ENCODE measurements at places on chromosomes 5 and 9.

DNA sequence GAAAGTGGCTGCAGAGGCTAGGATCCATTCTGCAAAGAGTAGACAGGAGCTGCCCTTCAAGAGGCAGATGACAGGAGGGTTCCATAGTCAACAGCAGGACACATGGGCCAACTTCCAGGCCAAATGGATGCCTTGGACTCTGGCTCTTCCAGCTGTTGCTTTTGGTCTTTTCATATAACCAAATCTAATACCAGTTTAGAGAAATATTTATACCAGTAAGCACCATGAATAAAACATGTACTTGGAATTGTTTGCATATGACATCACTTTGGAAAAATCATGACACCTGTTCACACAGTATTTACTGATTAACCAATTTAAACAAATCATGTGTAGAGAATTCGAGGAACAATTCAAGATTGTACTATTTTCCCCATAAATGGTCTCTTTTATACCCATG lies 481.3 kb downstream of the DMRT2 start:
- no peak for DNase-seq

DNA sequence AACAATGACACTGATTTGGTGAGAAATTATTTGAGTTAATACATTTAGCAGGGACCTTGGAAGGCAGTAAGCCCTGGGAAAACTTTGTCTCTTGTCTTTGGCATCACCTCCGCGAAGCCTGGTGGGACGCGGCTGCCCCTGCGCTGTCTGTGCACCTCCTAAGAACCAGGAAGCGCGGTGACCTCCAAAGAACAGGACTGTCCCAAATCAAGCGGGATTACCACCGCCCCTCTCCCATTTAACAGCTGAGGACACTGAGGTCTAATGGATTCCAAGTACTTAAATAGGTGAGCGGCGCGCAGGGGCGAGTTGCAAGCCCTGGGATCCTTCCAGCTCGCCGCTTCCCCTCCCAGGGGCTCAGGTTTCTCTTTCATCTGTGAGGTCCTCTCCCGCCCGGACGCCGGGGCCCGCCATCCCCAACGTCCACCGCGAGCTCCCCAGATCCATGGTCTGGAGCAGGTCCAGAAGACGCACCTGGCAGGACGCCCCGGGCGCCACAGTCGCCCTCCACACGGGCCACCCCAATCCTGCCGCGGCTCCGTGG lies 432 bp downstream of the STARD4 start:
- DNase-seq = no peak

DNA sequence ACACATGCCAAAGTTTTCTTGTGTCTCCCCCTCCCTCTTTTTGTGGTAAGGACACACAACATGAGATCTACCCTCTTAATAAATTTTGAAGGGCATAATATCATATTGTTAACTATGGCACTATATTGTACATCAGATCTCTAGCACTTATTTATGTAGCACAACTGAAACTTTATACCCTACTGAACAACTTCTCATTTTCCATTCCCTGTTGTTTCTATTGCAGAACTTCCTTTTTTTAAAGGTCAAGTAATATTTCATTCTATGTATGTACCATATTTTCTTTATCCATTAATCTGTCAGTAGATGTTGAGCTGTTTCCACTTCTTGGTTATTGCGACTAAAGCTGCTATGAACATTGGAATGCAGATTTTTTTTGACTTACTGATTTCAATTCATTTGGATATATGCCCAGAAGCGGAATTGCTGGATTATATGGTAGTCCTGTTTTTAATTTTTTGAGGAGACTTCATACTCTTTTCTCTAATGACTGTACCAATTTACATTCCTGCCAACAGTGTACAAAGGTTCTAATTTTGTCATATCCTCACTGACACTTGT lies 305.3 kb downstream of the PRR16 start:
- no peak for DNase-seq

DNA sequence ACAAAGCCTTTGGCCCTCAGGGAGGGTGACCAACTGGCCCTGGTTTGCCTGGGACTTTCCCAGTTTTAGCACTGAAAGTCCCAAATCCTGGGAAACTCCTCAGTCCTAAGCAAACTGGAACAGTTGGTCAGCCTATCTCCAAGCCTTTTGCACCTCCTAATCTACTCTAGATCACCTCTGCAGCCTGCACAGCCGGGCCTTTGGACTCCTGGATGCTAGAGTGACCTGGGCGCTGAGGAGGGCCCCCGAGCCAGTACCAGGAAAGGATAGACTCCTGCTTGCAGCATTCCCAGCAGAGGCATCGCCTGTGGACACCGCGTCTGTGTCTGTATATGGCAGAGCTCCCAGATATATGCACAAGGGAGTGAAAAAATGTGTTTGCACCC lies 15.1 kb downstream of the IRF1 start:
- no peak for DNase-seq

GRCh38 chr9:72527801-72528195 lies 6.4 kb downstream of the TMC1 start:
- DNase-seq = no peak

DNA sequence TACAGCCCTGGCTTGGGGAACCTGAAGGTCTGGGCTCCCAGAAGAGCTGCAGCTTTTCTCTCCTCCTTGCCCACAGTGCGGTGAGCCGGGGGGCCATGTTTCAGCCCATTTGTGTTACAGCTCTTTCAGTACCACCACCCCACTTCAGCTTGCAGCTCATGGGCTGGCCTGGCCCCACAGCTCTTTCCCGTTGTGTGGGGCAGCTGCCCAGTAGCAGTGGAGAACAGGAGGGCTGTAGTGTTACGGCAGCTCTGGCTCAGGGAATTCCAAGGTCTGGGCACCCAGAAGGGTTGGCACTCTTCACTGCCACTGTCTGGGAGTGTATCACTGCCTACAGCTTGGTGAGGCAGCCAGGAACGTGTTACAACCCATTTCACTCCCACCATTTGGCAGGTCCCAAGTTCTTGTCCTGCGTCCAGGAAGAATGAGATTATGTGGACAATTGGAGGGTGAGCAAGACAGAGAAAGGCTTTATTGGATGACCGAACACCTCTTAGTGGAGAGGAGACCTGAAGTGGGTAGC lies 390.5 kb downstream of the KDM4C start:
- no peak for DNase-seq

DNA sequence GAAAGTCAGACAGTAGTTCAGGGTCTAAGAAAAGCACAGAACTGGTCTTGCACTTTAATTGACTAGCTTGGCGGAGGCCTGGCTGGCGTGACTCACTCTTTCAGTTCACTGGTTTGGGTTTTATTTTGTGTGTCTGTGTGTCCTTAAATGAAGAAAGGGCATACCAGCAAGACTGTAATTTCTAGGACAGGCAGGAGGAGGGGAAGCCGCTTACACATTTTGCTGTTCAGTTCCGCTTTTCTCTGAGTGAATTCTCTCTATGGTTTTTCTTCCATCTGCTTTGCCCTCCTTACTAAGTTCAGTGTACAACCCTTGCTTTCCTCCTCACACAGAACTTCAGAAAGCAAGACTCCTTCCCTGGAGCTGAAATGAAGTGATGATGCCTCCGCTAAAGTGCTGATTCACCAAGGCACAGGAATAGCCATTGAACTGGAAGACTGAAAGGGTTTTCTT lies 150.8 kb downstream of the MEF2C start:
- DNase-seq = peak; percentile 85

DNA sequence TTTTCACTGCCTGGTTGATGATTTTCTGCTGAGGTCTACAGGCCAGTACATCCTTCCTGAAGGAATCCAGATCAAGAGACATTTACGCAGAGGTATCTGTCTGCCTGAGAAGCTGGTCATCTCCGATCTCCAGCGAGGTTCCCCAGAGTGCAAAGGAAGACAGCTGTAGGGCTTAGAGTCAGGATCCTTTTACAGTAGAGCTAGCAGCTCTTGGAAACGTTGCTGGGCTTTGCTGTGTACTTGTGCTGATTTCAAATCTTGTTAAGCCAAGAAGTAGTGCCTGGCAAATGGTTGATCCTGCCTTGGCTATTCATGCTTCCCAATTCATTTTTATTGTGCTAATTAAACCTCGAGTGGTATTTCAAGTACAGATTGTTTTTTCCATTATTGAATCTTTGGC lies 48.9 kb downstream of the NTRK2 start:
- no peak for DNase-seq

DNA sequence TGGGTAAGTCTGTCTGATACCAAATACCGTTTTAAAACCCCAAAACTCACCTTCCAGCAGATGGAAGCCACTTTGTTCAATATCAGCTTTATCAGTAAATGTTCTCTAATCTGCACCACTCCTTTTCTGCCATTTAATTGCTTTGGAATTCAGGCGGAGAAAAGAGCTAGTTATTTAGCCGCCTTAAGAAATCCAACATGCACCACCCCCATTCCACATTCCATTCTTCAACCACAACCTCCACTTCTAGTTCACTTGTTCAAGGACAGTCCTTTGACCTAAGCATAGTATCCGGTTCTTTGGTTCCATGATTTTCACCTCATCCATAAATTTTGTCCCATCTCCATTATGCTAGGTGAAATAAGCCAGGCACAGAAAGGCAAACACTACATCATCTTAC lies 240.1 kb downstream of the DNAH5 start:
- DNase-seq = no peak

DNA sequence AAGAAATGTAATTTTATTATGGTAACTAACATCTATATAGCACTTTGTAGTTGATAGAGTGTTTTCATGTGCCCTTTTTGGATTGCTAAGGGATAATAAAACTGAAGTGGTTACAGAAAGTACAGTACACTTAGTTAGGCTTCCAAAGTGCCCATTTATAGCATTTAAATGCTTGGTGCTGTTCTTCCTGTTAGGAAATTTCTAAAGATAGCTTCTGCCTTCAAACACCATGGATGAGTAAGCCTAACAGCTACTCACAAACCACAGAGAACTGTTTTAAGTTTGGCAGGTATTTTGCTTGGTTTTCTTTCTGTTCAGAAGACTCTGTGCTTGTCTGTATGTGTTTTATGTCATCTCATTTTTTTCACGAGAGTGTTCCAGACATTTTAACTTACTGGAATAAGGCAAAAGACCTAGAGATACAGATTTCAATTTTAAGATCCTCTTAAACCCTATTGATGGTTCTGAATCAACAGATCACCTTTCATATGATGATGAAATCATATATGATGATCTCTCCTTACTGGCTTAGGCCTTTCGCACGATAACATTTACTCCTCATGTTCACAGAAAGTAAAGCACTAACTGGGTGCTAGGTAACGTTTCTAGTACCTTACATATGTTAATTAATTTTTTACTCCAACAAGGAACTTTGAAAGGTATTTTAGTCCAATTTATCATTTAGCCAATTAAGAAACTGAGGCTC lies 4.4 kb downstream of the RIMOC1 start:
- DNase-seq = no peak

DNA sequence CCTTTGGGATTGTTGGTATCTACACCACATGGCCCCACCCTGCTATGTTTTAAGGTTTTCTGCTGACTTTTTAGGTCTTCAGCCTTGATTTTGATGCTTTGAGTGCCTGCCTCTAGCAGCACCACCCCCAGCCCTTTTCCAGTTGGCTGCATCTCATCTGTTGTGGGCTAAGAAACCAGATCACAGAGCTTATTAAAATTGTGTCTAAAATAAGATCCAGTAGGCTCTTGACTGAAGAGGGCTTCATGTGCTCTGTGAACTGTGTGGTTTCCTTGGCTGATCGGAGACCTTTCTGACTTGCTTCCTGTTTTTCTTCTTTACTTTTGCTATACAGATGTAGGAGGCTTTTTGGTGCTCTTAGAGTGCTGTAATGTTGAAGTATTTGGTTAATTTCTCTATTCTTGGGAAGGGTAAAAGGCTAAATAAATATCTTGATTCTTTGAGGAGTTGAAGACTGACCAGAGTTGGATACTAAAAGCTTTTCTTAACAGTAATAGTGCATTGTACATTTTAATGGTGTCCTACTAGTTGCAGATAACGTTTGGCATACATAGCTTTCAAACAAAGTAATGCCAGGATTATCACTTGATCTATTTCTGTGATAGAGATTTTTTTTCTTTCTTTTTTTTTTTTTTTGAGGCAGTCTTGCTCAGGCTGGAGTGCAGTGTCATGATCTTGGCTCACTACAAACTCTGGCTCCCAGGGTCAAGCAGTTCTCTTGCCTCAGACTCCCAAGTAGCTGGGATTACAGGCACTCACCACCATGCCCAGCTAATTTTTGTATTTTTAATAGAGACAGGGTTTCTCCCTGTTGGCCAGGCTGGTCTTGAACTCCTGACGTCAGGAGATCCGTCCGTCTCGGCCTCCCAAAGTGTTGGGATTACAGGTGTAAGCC lies 4.5 kb downstream of the UBE2D2 start:
- DNase-seq = no peak

- no peak for DNase-seq
Observed at GRCh38 chr9:87184956-87185642, 237.8 kb upstream of the GAS1 start.

DNA sequence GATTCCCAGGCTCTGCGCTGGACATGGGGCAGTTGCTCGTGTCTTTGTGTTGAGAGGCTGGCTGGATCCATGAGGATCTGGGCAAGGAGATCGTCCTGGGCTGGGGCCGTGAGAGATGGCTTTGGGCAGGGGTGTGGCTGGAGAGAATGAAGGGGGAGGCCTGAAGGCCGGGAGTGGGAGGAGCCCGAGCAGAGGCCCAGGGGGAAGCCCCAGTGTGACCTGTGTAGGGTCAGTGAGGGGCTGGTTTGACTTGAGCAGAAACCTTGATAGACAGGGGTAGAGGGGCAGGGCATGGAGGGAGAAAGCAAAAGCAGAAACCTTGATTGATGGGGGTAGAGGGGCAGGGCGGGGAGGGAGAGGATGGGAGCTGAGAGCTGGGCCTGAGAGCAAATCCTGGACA lies 54.4 kb upstream of the ASS1 start:
- no peak for DNase-seq

- DNase-seq = no peak
Observed at GRCh38 chr5:146366904-146367303, 28.3 kb downstream of the POU4F3 start.

DNA sequence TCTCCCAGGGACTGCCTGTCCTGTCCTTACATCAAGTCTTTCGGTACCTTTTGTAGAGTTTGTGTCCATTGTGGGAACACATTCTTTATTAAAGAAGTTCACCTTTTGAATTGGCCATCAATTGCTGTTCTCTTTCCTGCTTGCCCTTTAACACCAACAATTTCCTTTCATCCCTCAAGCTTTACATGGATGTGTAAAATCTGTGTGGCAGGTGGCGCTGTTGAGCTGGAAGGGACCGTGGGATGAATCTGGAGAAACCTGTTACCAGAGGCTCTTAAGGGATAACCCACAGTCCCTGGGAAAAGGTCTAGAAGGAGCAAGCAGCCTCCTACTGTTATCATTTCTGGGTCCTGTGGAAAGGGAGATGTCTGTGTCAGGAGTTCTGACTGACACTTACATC lies 7.9 kb upstream of the ZFP62 start:
- DNase-seq = peak; percentile 82

DNA sequence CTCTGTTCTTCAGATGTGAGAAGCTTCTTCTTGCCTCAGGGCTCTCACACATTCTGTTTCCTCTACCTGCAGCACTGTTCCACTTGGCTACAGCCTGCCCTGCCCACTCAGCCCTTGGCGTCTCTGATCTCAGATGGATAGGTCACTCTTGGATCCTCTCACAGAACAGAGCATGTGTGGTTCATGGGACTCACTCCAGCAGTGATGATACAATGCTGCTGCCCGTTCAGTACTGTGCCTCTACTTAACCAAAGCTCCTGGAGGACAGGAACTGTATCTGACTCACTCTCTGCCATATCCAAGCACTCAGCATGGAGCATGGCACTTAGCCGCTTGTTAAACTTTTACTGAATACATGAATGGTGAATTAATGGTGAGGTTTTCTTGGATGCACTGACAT lies 3.4 kb upstream of the SPINK4 start:
- no peak for DNase-seq

GRCh38 chr5:175475248-175475647 lies 3.1 kb upstream of the SFXN1 start:
- DNase-seq = no peak

- DNase-seq = no peak
Observed at GRCh38 chr5:169935762-169936161, 44.5 kb downstream of the INSYN2B start.

GRCh38 chr5:6739603-6740002 lies 26.4 kb downstream of the TENT4A start:
- DNase-seq = no peak
